ENCODE measurements at places on chromosomes 2 and 18. TPM values are rescaled to one million over a fixed set of nuclear protein-coding genes. Genes with fewer than 3 reads are reported as not detected.

MLPH gene
- 18.0 TPM for total RNA-seq

HOXD9 gene
- total RNA-seq: 0.17 TPM

NHEJ1 gene
- total RNA-seq: 28.3 TPM

SLC16A14 gene
- total RNA-seq: 2.6 TPM

HNMT gene
- total RNA-seq: 20.8 TPM

TDRD15 gene
- not detected for total RNA-seq

SULT1C2 gene
- 0.44 TPM for total RNA-seq

FBXO48 gene
- 0.29 TPM for total RNA-seq

SLC4A1AP gene
- total RNA-seq: 38.7 TPM

ADCY3 gene
- 40.6 TPM for total RNA-seq

HOXD8 gene
- total RNA-seq: 0.44 TPM

L3MBTL4 gene
- total RNA-seq: not detected

MARS2 gene
- 1.3 TPM for total RNA-seq

ACKR3 gene
- total RNA-seq: 3.0 TPM

MROH2A gene
- total RNA-seq: not detected

CYP27A1 gene
- total RNA-seq: 19.1 TPM

ST8SIA5 gene
- total RNA-seq: 0.15 TPM

DPYSL5 gene
- total RNA-seq: not detected

FAM237A gene
- not detected for total RNA-seq

KIF3C gene
- 11.3 TPM for total RNA-seq

CLEC4F gene
- total RNA-seq: not detected

SDC1 gene
- 57.6 TPM for total RNA-seq

UGT1A6 gene
- total RNA-seq: not detected

TFPI gene
- 135 TPM for total RNA-seq

CNGA3 gene
- 0.17 TPM for total RNA-seq

CPLX4 gene
- not detected for total RNA-seq

MAP3K19 gene
- total RNA-seq: not detected

SCN9A gene
- total RNA-seq: 40.9 TPM

PLEKHB2 gene
- 87.8 TPM for total RNA-seq

SMYD5 gene
- 27.1 TPM for total RNA-seq

RND3 gene
- 413 TPM for total RNA-seq

UGT1A5 gene
- not detected for total RNA-seq

RTP5 gene
- total RNA-seq: not detected

FLACC1 gene
- 2.0 TPM for total RNA-seq

AMER3 gene
- not detected for total RNA-seq

SERPINB7 gene
- total RNA-seq: 0.87 TPM

TEX44 gene
- total RNA-seq: not detected

ACOXL gene
- total RNA-seq: not detected

SLC30A3 gene
- 0.15 TPM for total RNA-seq

ALK gene
- under 0.01 TPM for total RNA-seq

FOXD4L1 gene
- total RNA-seq: 0.17 TPM

EGR4 gene
- 0.83 TPM for total RNA-seq

SLC14A1 gene
- 81.0 TPM for total RNA-seq

DNER gene
- total RNA-seq: 0.44 TPM

SIGLEC15 gene
- 3.1 TPM for total RNA-seq

IL36G gene
- not detected for total RNA-seq

MCM6 gene
- 11.9 TPM for total RNA-seq

CFAP53 gene
- 0.83 TPM for total RNA-seq
